ENCODE measurements at places on chromosomes 2 and 18. TPM values are rescaled to one million over a fixed set of nuclear protein-coding genes. Genes with fewer than 3 reads are reported as not detected.
A peak's percentile ranks its signal among the peaks of the same experiment; 100 is the strongest.

Gene PNO1
- total RNA-seq: 20.5 TPM

DNA sequence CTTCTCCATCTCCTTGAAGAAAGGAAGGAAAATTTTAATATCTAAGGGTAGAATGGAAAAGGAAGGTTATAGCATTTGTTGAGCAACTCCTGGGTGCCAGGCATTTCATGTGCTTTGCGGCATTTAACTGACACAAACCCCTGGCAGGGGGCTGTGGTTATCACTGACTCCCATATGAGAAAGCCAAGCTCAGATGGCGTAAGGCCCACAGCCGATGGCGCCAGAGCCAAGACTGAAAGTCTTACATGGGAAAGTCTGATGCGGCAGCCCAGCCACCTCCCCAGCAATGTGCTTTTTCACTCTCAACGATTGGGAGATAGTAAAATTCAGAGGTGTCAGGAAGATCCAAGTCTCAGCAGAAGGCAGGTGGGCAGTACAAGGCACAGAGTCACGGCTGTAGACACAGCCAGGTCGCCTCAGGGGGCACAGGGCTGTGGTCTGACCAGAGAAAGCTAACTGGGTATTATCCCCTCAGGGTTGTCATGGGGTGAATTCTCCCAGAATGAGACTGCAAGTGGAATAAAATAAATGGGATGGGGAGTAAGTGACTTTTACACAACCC is 324.2 kb upstream of the NCKAP5 start:
- DNase-seq: no peak

DNA sequence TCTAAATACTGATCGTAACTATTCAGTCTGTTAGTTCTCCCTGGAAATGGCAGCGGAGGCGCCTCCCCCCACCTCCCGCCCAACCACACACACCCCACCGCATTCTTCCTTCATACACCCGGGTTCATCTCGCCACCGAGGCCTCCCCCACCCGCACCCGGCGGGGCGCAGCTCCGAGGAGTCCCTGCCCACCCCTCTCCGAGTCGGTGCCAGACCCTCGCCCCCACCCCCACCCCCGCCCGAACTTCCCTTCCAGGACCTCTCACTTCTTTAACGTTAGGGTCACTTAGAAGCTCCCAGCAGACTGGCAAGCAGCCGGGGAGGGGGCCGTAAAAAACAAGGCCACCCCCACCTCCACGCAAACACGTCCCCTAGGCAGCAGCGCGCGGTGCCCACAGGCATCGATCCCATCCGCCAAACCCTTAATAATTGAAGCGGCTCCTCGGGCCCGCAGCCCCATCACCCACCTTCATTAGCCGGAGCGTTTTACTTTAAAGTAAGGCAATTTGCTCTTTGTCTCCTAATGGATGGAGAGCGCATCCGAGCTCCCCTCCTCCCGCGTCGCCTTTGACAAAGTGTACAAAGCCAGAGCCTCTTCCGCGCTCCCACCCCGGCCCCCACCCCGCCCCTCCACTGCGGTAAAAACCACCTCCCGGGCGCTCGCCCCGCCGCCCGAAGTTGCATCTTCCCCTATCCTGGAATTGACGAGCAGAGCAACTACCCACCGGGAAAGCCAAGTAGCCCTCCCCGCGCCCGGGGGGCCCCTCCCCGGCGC is 624 bp downstream of the ZNF516 start:
- DNase-seq: peak; percentile 31

DNA sequence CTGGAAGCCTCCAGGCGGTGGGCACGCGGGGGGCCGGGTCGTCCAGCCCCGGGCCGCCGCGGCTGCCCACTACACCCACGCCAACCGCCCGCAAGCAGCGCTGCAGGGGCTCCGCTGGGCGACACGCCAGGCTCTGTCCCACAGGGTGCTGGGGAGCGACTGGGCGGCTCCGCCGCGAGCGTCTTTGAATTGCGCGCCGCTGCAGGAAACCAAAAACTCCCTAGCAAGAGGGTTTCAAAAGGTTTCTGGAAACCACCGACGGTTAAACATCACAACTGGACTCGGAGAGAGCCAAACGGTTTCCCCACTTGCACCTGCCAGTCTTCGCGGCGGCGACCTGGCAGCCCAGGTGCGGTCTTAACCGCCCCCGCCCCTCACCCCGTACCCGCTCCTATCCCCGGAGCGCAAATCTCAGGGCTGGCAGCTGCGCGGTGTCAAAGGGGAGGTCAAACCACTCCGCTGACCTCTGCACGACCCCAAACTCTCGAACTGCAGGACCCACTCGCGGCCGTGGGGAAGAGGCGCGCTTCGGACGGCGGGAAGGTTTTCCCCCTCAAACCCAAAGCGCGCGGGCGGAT is 1.0 kb downstream of the CXCR4 start:
- DNase-seq: peak; percentile 78

- no peak for DNase-seq
Measured at GRCh38 chr2:206353685-206354084, 79.2 kb downstream of the ZDBF2 start.

GRCh38 chr2:205580212-205580987 is 101.9 kb upstream of the NRP2 start:
- DNase-seq: no peak
